ENCODE measurements at places on chromosomes 4 and X.

DNA sequence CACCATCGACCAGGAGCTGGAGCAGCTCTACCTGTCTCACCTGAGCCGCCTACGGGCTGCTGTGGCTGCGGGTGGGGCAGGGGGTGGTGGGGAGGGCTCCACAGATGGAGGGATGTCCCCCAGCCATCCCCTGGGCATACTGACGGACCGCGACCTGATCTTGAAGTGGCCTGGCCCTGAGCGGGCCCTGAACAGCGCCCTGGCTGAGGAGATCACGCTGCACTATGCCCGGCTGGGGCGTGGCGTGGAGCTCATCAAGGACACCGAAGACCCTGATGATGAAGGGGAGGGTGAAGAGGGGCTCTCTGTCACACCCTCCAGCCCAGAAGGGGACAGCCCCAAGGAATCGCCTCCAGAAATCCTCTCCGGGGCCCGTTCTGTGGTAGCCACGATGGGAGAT, 16.5 kb downstream of the PPP1R3F start:
- ATAC-seq: no peak

GRCh38 chr4:7000421-7001176, 42.6 kb upstream of the TADA2B start:
- no peak for ATAC-seq

DNA sequence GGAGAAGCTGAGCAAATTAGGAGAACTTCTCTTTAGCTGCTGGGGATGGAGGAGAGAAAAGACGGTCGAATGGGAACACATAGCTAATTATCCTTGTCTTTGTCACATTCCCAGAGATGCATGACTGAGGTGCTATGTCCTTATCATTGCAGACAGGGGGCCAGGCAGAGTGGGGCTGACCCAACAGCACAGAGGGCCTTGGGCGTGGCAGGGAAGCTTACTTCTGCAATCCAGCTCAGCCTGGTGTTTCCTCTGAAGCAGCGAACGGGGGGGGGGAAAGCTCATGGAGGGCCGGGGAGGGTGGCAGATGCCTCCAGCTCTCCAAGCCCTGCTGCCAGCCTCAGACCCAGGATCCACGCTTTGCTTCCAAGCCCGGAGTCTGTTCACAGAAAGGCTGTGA, 50.8 kb upstream of the HOPX start:
- no peak for ATAC-seq

DNA sequence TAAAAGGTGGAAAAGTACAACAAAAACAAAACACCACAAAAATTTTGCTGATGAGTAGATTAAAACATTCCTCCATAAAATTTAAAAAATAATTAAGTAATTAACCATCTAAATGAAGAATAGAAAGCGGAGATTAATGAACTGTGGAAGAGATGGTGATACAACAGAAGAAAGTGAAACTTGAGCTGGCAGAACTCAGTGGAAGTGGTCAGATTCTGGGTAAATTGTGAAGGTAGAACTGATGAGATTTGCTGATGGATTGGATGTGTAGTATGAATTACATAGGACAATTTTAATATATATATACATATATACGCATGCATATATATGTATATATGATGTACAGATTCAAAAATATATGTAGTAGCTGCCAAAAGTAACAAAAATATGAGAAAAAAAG, 73.9 kb downstream of the AMOT start:
- ATAC-seq: no peak

DNA sequence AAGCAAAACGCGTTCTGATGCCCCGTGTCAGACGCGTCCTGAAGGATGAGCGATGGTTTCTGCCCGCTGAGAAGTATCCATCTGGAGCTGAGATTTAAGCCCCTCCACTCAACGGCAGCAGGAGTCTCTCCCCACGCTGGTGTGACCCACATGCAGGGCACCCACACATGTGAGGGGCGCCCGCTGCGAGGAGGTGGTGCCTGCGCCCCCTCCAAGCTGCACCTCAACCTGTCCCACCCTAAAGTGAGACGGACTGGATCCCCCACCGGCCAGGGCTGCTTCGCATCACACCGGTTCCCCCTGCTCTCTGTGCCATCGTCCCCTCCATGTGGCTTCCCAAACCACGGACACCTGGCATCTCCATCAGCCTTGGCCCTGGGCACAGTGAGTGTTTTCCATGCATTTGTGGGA, 4.5 kb upstream of the PDE6B start:
- ATAC-seq: no peak

DNA sequence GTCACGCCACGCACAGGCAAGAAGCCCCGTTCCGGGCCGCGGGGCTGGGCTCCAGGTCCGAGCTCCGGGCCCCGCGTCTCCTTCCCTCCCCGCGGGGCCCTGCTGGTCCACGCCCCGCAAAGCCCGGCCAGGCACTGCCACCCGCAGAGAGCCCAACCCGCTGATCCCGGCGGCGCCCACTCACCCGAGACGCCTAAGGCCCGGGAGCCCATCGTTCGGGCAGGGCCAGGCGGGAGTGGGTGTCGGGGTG, 870 bp downstream of the PDZD4 start:
- ATAC-seq: no peak

- no peak for ATAC-seq
Measured at GRCh38 chr4:6264225-6264540, 5.5 kb upstream of the WFS1 start.

DNA sequence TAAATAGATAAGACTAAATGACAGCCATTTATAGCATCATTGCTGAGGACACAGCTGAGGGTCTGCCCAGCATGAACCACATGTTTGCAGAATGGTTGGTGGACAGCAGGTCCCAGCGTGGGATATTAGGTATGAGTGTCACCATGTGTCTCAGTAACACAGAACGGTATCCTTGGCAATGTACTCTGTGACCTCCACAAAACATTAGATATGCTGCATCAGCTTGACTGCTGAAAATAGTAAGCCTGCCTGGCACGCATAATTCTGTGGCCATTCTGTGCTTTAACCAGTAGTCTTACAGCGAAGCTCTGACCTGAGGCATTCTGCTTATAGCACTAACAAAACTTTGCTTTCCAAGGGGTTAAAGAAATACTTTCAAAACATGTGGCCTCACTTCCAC, 32.0 kb downstream of the LIMCH1 start:
- no peak for ATAC-seq

- peak; percentile 35 for ATAC-seq
Measured at GRCh38 chr4:73944061-73944875, 37.6 kb downstream of the PF4 start.

DNA sequence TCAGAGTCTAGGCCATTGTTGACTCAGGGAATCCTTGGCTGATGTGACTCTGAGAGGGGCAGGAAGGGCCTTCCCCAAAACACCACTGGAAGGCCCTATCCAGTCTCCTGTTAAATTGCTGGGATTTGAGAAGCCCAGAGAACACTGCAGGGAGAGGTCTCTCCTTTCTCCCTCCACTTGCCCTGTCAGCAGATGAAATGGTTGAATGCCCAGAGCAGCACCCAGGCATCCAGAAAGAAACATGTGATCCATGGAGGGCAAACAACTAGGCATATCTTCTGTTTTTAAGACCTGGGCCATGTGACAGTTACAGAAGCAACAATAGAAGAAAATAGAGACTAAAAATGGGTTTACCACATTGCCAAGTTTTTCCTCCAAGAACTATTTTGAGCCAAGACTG, 291.1 kb downstream of the QDPR start:
- no peak for ATAC-seq

GRCh38 chrX:13692771-13693231, 3.9 kb downstream of the RAB9A start:
- ATAC-seq: no peak

- ATAC-seq: no peak
Measured at GRCh38 chr4:150950657-150951288, 64.3 kb downstream of the LRBA start.

GRCh38 chrX:72137846-72138495, 6.3 kb upstream of the RTL5 start:
- no peak for ATAC-seq

- ATAC-seq: no peak
Measured at GRCh38 chr4:30720021-30720660, at the start of gene PCDH7. Gene PCDH7 (plus strand): TSS chr4:30720369. CDS start chr4:30721423, 1,054 bp downstream.

- no peak for ATAC-seq
Measured at GRCh38 chr4:168531305-168531704, 34.5 kb downstream of the PALLD start.

DNA sequence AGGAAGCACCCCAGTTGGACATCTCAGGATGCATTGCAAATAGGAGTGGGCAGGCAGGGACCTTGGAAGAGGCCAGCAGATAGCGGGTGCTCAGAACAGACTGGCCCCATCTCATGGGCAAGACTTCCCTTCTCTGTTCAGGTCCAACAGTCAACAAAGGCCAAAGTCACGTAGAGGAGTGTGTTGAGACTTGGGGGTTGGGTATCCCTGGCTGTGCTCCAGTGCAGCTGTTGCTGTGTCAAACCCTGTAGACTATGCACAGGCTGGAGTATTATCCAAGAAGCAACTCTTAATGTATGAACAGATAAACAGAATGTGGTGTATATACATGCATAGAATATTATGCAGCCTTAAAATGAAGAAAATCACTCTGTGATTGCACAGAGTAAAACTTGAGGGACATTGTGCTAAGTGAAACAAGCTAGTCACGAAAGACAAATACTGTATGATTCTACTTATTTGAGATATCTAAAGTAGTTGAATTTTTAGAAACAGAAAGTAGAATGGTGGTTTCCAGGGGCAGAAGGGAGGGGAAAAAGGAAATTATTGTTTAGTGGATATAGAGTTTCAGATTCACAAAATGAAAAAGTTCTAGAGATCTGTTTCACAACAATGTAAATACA, 192.1 kb upstream of the LCORL start:
- ATAC-seq: no peak

DNA sequence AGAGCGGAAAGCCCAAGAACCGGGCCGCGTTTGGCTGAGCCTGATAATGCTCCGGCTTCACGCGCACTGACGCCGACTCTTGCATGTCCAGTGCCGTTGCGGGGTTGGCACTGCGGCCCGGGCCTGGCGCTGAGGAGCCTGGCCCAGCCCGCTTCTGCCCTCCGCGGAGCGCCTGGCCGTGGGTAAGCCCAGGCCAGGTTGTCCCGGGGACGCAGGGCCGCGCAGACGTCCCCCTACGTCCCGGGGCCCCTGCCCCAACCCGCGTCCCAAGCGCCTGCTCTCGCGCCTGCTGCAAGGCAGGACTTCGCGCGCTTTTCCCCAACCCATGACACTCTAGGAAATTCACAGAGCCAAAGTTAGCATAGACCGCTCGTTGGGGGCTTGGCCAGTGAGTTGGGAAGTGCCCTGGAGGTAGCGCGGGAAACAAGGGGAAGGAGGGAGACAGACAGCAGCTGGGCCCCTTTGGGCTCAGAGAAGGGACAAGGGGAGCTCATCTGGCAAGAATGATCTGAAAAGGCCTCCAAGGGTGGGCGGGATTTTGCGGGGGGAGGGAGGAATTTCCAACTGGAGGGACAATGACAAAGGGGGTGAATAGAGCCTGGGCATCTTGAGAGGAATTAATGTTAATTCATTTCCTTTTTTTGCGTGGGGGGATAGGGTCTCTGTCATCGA, 665 bp upstream of the LRPAP1 start:
- ATAC-seq: no peak

DNA sequence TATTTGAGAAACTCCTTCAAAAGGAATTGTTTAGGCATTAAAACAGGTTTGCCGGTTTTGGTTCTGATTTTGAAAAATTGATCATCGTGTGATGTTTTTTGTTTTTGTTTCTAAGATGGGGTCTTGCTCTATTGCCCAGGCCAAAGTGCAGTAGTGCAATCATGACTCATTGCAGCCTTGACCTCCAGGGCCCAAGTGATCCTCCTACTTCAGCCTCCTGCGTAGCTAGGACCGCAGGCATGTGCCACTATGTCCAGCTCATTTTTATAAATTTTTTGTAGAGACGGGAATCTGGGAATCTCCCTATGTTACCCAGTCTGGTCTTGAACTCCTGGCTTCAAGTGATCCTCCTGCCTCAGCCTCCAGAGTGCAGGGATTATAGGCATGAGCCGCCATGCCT, 35.0 kb downstream of the CLCN3 start:
- ATAC-seq: no peak

- no peak for ATAC-seq
Measured at GRCh38 chr4:22676063-22676462, 16.7 kb upstream of the GBA3 start.

GRCh38 chr4:121400632-121401031, 19.8 kb upstream of the QRFPR start:
- no peak for ATAC-seq

DNA sequence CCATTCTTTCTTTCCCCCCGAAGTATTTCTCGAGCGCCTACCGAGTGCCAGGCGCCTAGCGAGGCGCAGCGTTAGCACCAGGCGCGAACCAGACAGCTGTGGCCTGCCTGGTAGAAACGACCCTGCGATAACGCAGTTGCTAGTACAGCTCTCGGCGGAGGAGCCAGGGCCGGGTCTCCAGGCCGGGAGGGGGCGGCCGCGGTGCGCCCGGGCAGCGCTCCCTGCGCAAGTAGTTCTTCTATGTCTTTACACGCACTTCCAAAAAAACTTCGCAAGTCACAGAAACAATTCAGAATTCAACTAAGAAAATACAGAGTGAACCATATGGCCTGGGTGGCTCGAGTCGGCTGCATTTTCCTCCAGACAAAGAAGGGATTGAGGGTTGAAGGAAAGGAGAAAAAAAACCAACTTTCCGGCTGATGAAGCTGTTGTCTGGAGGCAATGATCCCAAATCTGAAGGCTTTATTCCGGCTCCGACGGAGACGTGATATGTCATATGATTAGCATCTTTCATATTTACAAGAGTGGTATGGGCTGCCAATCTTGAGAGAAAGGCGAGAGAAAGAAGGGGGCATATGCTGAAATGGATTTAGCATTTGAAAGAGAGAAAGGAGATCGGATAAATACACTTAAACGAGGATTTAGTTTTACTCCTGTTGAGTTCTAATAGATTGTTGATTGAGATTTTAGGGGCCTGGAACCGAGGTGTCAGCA, 7.2 kb upstream of the NEUROG2 start:
- no peak for ATAC-seq

DNA sequence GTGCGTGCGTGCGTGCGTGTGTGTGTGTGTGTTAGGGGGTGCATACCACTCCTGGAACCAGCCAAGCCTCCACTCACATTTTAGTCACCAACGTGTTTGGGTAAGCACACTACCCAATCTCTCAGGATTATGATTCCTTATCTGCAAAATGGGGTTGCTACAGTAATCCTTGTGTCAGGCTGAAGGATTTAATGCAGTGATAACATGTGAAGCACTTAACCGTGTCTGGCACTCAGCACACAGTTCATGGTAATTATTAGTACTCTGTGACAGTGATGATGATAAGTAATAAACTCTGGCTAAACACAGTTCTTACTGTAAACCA, 57.3 kb downstream of the CLDN22 start:
- ATAC-seq: no peak

GRCh38 chr4:5051278-5052203, at the start of gene STK32B:
Gene STK32B (plus strand): TSS chr4:5051480.
- ATAC-seq: peak; percentile 29

DNA sequence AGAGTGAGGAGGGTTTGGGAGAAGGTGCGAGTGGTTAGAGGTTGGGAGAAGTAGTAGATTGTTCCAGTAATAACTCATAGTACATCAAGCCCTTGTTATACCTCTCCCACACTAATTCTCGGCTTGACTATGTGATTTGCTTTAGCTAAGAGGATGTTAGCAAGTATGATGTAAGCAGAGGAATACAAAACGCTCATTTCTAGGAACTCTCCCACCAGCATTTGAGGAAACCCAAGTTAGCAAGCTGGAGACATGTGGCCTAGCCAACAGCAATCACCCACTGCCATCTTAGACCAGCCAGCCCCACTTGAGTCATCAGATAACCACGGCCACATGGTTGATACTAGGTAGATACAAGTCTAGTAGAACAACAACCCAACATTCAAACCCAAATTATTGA, 14.2 kb downstream of the FTHL17 start:
- no peak for ATAC-seq
